Progenitor cell of endocrine pancreas (in vitro differentiated cells): ENCODE measurements at places on chromosomes 1 and 21. TPM values are rescaled to one million over a fixed set of nuclear protein-coding genes. Genes with fewer than 3 reads are reported as not detected.

The KCNT2 gene
- 25.3 and 26.1 TPM in 2 replicates for total RNA-seq

The GBP7 gene
- not detected in 2 replicates for total RNA-seq

DNA sequence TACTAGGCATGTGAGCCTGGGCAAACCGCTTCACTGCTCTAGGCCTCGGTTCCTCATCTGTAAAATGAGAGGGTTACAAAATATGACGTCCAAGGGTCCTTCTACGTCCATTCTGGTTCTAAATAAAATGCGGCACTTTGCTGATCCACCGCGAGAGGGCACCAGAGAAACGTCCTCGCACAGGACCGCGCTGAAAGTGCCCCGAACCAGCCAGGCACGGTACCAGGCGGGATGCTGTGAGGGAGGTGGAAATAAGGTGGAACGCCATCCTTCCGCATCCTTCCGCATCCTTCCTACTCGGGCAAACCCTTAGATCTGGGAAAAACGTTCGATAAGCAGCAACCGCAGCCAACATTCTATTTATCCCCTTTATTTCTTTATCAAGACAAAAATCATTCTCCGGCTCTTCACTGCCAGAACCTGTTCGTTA is 60.3 kb upstream of the KRTAP19-8 start:
- DNase-seq, result peak; percentile 61

DNA sequence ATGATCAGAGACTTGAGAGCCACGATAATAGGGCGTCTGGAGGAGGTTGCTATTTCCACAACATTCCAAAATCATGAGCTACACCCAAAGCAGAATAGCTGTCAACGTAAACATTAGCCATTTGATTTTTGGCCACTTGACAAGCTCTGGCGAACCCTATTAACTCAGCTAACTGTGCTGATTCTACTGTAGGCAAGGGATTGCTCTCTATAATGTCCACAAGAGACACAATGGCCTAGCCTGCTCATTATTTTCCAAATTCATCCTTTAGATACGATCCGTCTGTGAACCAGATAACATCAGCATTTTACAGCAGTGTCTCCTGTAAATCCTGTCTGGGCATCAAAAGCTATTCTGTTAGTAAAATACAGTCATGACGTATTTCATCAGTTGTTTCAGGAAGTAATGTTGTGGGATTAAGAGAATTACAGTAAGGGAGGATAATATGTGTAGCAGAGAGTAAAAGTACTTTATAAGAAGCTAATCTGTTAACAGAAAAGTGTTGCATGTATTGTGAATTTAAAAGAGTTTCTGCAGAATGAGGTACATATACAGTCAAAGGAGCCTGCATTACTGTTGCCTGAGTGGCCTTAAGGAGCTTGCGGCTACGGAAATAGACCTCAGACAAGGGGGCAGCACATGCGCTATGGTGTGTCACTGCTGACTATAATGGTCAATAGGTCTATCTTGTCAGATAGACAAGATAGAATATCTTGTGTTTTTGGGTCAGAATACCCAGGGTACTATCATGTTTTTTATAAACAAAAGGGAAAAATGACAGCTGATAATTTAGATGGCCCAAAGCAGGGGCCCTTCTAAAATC is 44.9 kb upstream of the TINAGL1 start:
- no peak for DNase-seq

DNA sequence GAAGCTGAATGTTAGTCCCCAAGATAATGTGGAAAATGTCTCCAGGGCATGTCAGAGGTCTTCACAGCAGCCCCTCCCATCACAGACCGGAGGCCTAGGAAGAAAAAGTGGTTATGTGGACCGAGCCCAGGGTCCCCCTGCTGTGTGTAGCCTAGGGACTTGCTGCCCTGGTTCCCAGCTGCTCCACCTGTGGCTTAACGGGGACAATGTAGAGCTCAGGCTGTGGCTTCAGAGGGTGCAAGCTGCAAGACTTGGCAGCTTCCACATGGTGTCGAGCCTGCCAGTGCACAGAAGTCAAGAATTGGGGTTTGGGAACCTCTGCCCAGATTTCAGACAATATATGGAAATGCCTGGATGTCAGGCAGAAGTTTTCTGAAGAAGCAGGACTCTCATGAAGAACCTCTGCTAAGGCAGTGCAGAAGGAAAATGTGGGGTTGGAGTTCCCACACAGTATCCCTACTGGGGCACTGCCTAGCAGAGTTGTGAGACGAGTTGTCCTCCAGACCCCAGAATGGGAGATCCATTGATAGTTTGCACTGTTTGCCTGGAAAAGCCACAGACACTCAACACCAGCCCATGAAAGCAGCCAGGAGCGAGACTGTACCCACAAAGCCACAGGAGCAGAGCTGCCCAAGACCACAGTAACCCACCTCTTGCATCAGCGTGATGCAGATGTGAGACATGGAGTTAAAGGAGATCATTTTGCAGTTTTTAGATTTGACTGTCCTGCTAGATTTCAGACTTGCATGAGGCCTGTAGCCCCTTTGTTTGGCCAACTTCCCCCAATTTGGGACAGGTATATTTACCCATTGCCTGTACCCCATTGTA is 204.9 kb downstream of the MRPL39 start:
- DNase-seq, result no peak

- no peak for DNase-seq
Observed at GRCh38 chr1:52366517-52366827, 467 bp upstream of the CC2D1B start.

- DNase-seq, result no peak
Observed at GRCh38 chr1:240312872-240313271, 221.2 kb downstream of the FMN2 start.

DNA sequence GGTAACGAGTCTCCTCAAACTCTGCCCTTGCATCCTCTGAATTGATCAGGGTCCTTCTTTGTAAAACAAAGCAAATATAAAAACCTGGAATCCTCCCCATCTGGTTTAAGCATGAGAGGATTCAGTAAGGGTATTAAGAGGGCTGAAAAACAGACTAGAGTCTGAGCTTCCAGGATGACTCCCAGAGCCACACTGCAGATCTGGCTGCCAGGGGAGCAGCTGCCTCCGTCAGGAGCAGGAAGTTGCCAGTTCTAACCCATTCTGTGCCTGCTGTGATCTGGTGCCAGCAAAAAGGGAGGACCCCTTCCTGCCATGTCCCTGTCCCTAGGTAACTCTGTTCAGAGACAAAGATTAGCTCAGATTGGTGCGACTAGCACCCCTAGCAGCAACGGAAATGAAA is 27.5 kb downstream of the SERTAD4 start:
- no peak for DNase-seq

DNA sequence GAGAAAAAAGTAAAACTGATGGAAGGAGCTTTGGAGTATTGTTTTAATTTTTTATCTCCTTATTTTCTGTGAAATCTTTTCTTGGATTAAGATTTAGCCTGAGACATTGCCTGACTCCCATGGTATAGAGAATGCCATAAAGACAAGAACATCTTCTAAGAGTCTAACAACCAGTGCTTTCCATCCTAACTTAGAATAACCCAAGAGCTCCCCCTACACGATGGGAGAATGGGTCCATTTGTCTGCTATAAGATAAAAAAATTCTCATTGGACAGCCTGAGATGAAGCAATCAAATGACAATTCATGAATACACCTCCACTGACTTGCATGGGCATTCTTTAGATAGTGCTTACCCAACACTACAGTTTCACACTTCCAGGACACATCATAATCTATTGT is 478.1 kb downstream of the TTLL7 start:
- DNase-seq, result no peak
